ENCODE measurements at places on chromosomes 1 and 21.

GRCh38 chr1:32341971-32342370 lies 5.9 kb upstream of the MARCKSL1 start:
- no peak for DNase-seq

DNA sequence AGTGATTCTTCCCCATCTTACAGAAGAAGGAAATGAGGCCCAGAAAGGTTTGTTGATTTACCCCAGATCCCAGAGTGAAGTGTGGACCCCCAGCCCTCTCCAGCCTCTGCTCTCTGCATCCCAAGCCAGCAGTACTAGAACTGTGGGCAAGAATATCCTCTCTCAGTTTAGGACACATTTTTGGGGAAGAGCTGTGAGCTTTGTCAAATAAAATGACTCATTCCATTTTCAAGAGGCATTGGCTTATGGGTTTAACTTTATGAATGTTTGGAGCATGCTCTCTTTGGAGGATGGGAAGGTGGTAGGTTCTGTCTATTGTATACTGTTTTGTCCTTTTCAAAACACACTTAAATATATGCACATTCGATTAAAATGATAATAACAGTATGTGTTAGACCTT lies 70.6 kb upstream of the CNTN2 start:
- no peak for DNase-seq

GRCh38 chr21:46504666-46505065 lies 46.0 kb downstream of the DIP2A start:
- no peak for DNase-seq

GRCh38 chr1:223628233-223629125 lies 37.0 kb downstream of the CAPN8 start:
- DNase-seq: no peak

DNA sequence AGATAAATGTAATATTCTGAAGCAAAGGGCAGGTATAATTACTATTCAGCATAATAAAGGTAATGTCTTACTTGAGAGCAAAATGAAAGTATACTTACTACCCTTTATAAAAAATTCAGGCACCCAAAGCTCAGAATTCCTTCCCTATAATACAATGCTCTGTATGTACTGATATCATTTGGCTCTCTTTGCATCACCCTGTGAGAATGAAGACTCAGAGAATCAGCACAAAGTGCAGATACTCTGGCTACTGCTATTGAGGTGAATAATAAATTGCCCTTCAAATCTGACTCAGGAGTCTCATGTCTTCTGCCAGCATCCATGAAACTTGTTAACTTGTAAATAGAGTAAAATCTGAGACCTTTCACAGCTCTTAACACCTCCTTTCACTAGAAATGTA lies 108.5 kb upstream of the KCTD3 start:
- no peak for DNase-seq

Measured in stimulated activated CD8-positive, alpha-beta memory T cell treated with anti-CD3 and anti-CD28 coated beads, Interleukin-12 subunit alpha, Interleukin-12 subunit beta, amount 100 ng/mL, for 4 hours (primary cell).